ENCODE measurements at places on chromosomes 7 and 10.

- no peak for DNase-seq
Observed at GRCh38 chr7:16939161-16939560, 57.4 kb upstream of the AGR3 start.

DNA sequence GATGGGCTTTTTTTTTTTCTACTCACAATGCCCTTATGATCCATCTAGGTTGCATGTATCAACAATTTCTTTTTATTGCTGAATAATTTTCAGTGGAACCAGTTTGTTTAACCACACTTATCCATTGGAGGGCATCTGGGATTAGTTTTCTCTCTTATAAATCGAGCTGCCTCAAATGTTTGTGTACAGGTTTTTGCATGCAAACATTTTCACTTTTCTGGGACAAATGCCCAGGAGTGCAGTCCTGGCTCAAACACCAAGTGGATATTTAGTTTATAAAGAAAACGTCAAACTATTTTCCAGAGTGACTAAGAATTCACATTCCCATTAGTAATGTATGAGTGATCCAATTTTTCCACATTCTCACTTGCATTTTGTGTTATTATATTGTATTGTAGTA is 313.4 kb downstream of the CXCL12 start:
- no peak for DNase-seq

DNA sequence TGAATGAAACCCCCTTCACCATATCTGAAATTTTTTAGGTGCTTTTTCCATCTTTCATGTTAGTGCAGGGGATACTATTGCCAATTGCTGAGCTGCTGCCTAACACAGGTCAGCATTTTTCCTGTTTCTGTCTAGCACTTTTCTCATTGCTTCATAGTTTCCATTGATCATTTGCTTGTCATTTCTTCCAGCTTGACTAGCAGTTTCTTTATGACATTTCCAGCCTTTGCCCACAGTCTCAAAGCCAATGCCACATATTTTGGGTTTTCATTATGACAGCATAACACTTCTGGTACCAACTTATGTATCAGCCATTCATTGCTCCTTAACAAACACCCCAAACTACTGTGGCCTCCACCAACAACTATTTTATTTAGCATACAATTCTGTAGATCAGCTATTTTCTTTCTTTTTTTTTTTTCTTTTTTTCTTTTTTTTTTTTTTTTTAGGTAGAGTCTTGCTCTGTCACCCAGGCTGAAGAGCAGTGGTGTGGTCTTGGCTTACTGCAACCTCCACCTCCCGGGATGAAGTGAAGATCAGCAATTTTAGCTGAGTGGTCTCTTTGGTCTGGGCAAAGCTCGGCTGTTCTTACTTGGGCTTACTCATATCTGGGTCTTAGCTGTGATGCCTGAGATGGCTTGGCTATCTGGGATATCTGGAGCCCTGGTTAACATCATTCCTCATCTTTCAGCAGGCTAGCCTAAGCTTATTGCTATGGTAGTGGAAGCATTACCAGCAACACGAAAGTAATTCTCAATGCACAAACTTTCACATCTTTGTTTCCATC is 102.3 kb downstream of the EPC1 start:
- DNase-seq: no peak

- no peak for DNase-seq
Observed at GRCh38 chr7:22008087-22008486, 62.4 kb upstream of the CDCA7L start.

DNA sequence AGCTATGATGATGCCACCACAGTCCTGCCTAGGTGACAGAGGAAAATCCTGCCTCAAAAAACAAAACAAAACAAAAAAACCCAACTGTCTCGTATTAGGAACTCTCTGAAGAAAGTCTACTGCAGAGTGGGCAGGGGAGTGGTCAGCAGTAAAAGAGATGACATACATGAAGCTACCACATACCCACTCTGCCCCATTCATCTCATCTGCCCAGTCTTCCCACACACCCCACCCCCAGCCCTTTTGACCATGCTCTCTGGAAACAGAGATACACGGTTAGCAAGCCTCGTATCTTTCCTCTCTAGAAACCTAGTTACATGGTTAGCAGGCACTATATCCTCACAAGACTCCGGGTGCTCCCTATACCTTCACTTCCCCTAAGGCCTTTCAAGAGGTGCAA is 8.3 kb downstream of the SLC37A3 start:
- DNase-seq: no peak

- no peak for DNase-seq
Observed at GRCh38 chr7:127885843-127886242, 145.4 kb downstream of the LRRC4 start.

- no peak for DNase-seq
Observed at GRCh38 chr7:99141841-99142726, 1.8 kb downstream of the SMURF1 start.

- DNase-seq: no peak
Observed at GRCh38 chr10:97356318-97356914, 21.9 kb upstream of the FRAT2 start.
